ENCODE measurements at places on chromosomes 5 and 9. TPM values are rescaled to one million over a fixed set of nuclear protein-coding genes. Genes with fewer than 3 reads are reported as not detected.

DNA sequence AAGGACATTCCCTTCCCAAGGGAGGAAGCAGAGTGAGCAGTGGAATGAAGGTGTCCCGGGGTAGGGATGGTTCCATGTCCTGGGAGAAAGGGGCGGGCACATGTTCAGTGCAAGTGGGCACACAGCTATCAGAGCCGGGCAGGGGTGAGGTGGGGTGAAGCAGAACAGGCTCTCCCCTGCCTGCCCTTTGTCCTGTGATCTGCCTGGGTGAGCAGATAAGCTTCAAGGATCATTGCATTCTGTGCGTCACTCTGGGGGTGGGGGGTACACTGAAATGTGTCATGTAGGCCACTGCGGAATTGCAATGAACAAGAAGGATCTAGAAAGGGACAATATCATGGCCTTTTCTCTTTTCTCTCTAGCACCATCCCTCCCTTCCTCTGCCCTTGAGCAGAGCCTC lies 61.7 kb upstream of the SHB start:
- no peak for DNase-seq

GRCh38 chr5:74355041-74355824 lies 285.3 kb downstream of the ENC1 start:
- DNase-seq: no peak

GRCh38 chr5:74336297-74336696 lies 304.2 kb downstream of the ENC1 start:
- DNase-seq: no peak

DNA sequence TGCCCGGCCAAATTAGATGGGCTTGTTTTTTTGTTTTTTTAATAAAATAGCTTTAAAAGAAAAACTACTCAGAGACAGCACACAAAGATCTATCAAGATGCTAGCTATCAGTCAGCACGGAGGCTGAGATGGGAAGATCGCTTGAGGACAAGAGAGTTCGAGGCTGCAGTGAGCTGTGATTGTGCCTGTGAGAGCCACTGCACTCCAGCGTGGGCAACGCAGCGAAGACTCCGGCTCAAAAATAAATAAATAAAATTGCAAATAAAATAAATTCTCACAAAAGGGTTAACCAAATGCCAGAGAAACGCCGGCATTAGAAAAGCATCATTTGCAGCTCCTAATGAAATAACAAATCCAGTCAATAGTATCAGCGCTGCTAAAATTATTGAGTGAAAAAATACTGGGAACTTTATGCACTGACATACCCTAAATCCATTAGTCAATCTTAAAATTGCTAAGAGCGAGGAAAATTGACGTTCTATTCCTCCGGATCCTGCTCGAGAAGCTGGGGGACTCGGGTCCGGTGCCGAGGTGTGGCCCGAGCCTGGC lies 681 bp downstream of the CPLANE1 start:
- no peak for DNase-seq

DNA sequence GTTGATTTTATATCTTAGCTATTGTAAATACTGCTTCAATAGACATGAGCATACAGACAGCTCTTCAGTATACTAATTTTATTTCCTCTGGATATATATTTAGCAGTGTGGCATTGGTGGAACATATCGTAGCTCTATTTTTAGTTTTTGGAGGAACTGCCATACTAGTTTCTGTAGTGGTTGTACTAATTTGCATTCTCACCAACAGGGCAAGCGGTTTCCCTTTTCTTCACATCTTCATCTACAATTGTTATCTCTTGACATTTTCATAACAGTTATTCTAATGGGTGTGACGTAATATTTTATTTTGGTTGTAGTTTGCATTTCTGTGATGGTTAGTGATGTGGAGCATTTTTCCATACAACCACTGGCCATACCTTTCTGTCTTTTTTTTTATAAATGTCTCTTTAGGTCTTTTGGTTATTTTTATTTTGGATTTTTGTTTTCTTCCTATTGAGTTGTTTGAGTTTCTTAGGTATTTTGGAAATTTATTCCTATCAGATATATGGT lies 32.5 kb downstream of the TAF11L14 start:
- DNase-seq: no peak

DNA sequence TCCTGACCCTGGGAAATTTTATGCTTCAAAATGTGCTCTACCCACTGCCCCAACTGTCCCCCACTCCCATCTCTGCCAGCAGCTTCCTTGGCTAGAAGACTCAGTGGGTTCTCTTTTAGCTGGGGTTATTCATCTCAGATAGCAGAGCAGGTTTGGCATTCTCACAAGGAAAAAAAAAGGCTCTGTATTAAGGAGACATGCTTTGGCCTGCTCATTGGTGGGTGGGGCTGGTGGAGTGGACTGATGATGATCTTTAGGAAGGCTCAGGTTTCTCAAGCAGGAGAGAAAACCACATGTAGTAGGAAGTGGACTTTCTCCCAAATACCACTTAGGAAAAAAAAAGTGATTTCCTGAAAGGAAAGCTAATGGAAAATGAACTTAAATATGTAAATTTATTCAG lies 279.2 kb upstream of the ZNF462 start:
- DNase-seq: no peak

The PCDHB6 gene
- total RNA-seq: not detected

The SLC36A3 gene
- total RNA-seq: not detected

- DNase-seq: peak; percentile 18
These were observed 48.4 kb downstream of the GPR21 start for GRCh38 chr9:123081824-123082223.

- DNase-seq: no peak
These were observed 105.3 kb upstream of the BOD1 start for GRCh38 chr5:173721601-173722232.

The HAND1 gene
- not detected for total RNA-seq

GRCh38 chr5:151470439-151470838 lies 23.0 kb downstream of the SLC36A1 start:
- DNase-seq: no peak

The AKNA gene
- total RNA-seq: 374 TPM

DNA sequence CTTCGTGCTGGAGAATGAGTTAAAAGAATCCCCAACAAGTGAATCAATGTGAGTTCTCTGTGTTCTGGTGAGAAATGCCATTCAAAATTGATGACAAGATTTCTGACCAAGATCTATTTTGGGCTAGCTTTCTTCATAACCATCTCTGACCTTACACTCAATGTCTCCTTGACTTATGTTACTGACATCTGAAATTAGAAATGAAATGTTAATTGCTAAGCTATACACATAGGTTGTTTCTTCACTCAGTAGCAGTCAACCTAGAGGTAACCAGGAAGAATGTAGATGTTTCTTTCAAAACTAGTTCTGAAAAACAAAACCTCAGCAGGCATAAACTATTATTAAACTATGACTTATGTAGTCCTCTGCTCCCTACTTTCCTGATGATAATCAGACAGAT lies 2220.7 kb upstream of the C9orf72 start:
- no peak for DNase-seq

The SLCO6A1 gene
- total RNA-seq: not detected

The SEMA6A gene
- not detected for total RNA-seq

GRCh38 chr5:142325725-142326479 lies 1.1 kb upstream of the SPRY4 start:
- DNase-seq: no peak

DNA sequence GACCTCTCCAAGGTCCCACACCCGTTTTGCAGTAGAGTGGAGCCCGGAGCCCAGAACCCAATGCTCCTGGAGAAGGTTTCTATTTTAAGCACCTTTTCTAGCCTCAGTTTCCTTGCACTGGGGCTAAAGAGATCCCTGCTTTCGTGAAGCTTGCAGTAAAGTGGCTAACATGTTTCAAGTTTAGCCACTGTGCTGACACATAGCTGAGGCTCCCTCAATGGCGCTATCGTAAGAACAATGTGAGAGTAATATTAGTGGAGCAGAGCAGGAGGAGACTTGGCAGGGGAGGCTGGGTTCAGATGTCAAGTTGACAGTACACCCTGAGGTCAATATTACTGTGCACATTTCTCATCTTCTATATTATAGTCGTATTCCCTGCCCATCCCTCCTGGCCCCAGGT lies 7.9 kb downstream of the CTXN3 start:
- no peak for DNase-seq

All from CD4-positive, alpha-beta memory T cell (primary cell).